ENCODE measurements at places on chromosomes 6 and 20.
A peak's percentile ranks its signal among the peaks of the same experiment; 100 is the strongest.

DNA sequence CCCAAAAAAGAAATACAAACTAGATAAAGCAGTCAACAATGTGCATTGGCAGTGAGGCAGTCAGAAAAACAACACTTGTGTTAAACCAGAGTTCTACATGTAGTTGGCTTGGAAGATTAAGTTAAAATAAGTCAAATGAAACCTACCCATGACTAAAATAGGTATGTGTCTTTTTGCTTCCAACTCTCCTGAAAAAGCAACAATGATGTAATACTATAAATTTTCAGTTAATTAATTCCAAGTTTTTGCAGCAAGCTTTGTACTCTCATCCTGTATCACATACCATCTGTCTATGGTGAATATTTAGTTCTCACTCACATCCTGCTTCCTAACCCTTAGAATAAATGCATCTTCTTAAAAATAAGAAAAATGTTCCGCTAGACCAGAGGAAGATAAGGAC is 261.5 kb downstream of the KIF16B start:
- DNase-seq, result no peak

- peak; percentile 38 for DNase-seq
Measured at GRCh38 chr6:73451223-73452106, 632 bp downstream of the CGAS start.

GRCh38 chr20:25090492-25091429 is 8.8 kb upstream of the VSX1 start:
- peak; percentile 65 for DNase-seq

GRCh38 chr6:31143148-31143547 is 4.3 kb upstream of the PSORS1C2 start:
- DNase-seq, result no peak

- no peak for DNase-seq
Measured at GRCh38 chr20:64140061-64140931, 24.0 kb upstream of the MYT1 start.

GRCh38 chr6:11810854-11811643 is 32.4 kb upstream of the ADTRP start:
- no peak for DNase-seq

GRCh38 chr6:111086685-111087084 is 618 bp upstream of the SLC16A10 start:
- no peak for DNase-seq
